Daoy (cell line): ENCODE measurements at places on chromosomes 4 and X.

GRCh38 chr4:106530821-106531220 is 162.2 kb upstream of the GIMD1 start:
- no peak for DNase-seq

- DNase-seq = peak; percentile 52
Measured at GRCh38 chr4:5220028-5220427, 168.7 kb downstream of the STK32B start.

GRCh38 chr4:8355306-8355705 is 85.2 kb downstream of the ACOX3 start:
- peak; percentile 41 for DNase-seq

GRCh38 chr4:657834-658667 is 16.0 kb downstream of the ATP5ME start:
- no peak for DNase-seq

DNA sequence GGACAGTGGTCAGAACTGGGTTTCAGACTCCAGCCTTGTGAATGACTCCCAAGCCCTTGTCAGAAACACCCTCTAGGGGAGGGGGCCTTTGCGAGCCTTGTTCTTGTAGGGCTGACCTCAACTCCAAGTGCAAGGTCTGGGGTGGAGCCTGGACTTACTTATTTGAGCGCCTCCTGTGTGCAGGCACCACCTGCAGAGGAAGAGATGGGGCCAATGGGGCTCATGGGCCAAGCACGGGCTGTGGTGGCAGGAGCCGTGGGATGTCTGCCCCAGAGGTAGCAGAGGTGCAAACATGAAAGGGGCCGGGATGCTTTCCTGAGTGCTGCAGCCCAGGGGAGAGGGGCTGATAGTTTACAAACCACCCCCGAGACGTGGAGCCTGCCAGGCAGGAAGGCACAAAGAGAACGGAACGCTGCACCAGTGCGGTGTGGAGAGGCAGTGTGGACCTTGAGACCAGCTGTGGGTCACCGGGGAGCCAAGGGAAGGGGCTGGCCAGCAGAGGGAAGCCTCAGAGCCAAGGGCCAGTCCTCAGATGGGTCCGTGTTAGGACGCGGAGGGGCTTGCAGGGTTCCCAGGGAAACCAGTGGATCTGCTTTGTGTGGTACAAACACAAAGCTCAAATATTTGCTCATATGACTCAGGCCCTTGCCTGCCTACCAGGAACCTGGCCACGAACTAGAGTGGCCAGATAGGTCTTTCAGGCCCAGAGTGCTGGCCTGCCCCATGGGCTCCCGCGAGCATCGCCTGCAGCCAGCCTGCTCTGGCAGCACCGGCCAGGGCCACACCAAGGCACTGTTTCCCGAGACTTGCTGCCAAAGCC is 8.7 kb upstream of the TADA2B start:
- peak; percentile 29 for DNase-seq

- DNase-seq = no peak
Measured at GRCh38 chrX:133364196-133364595, 51.1 kb downstream of the GPC4 start.

DNA sequence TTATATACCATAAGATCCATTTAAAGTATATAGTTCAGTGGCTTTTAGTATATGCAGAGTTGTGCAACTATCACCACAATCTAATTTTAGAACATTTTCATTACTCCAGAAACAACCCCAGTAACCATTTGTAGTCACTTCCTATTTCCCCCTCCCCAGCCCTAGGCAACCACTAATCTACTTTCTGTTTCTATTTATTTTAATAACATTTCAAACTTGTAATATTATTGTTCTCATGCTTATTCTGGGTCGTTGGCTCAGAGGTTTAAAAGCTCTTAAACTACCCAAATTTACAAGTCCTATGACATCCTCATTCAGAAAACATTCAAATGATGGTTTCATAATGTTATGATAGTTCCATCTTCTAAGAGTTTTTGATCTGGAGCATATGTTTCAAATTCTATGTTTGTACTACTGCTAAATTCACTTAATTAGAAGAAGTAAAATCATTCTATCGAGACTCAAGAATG is 18.4 kb downstream of the XIAP start:
- no peak for DNase-seq

GRCh38 chr4:67922697-67923096 is 38.9 kb upstream of the TMPRSS11D start:
- no peak for DNase-seq
